ENCODE measurements at places on chromosomes 16 and 17.

DNA sequence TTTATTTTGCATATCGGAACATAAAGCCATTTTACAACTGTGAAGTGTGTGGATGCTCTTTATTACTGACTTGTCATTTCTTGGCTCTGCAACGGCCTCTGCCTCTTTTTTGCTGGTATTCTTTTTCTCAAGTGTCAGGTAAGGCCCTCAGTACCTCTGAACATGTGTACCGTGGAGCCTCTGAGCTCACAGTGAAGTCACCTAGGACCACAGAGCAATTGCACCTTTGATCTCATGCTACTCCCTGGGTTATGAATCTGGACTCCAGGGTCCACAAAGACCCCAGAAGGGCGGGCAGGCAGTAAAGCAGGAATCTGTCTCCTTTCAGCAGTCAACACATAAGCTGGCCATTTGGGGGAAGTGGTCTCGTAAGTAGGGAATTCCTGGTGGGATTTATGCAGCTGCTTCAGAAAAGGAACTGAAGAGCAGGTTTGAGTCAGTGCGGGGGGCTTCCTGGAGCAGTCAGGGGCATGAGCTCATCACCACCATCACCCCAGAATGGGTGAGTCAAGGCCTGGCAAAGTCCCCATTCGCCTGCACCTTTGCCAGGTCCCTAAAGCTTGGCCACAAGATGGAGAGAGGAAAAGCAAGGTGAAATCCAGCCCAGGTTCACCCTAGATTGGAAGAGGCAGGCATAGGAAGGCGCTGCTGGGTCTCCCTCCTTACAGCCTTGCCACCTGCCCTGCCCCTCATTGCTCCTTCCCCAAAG, 33.0 kb downstream of the TBX4 start:
- no peak for DNase-seq

- DNase-seq = no peak
Observed at GRCh38 chr17:12706070-12706469, 40.4 kb downstream of the MYOCD start.

GRCh38 chr17:54882371-54882770, 18.3 kb upstream of the TOM1L1 start:
- DNase-seq = no peak

- DNase-seq = no peak
Observed at GRCh38 chr17:82402865-82403264, 15.3 kb upstream of the HEXD start.
